Urinary bladder (tissue), 4 donors: ENCODE measurements at places on chromosomes 5 and 9. TPM values are rescaled to one million over a fixed set of nuclear protein-coding genes. Genes with fewer than 3 reads are reported as not detected.

GRCh38 chr5:7456206-7456605 is 60.3 kb downstream of the ADCY2 start:
- DNase-seq, result no peak

DNA sequence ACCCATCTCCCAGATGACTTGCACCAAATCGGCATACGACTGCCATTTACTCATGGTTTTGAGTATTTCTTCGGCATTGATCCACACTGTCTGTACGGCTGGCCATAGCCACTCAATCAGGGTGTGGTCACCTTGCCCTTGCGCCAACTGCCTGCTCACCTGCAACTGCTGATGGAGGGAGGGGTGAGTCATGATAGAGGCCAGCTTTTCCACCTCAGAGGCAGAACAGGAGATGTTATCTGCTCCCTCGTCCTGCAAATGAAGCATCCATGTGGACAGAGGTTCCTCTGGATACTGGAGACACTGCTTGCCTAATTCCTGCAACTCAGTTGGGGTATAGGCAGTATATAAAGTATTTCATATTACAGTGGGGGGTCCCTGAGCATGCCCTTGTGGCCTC is 85.6 kb upstream of the ATP10B start:
- no peak for DNase-seq

GRCh38 chr9:79013715-79014610 is 557.8 kb upstream of the TLE4 start:
- no peak for DNase-seq

- no peak for DNase-seq
Measured at GRCh38 chr9:3858961-3859360, 333.2 kb upstream of the RFX3 start.

The RARS1 gene
- total RNA-seq, result 230 TPM

DNA sequence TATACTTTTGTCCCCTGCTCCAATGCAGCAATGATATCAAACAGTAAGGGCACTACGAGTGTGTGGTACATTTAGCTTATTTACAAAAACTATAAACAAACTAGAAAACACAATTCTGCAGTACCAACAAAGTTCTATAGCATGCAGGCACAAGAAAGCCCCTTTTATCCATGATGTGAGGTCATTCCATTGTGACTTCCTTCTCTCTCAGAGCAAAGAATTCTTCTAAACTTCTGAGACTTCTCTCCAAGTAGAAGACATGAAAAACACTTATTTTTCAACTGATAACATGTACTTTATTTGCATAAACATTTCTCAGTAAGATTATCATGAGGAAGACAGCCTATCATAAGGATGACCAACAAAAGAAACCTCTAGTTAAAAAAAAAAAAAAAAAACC is 569.8 kb downstream of the TLE1 start:
- no peak for DNase-seq

- no peak for DNase-seq
Measured at GRCh38 chr5:181200816-181201215, 4.2 kb downstream of the TRIM7 start.

- DNase-seq, result no peak
Measured at GRCh38 chr5:111960476-111961215, 203.7 kb upstream of the NREP start.

- no peak for DNase-seq
Measured at GRCh38 chr5:103847060-103847459, 284.5 kb upstream of the NUDT12 start.

DNA sequence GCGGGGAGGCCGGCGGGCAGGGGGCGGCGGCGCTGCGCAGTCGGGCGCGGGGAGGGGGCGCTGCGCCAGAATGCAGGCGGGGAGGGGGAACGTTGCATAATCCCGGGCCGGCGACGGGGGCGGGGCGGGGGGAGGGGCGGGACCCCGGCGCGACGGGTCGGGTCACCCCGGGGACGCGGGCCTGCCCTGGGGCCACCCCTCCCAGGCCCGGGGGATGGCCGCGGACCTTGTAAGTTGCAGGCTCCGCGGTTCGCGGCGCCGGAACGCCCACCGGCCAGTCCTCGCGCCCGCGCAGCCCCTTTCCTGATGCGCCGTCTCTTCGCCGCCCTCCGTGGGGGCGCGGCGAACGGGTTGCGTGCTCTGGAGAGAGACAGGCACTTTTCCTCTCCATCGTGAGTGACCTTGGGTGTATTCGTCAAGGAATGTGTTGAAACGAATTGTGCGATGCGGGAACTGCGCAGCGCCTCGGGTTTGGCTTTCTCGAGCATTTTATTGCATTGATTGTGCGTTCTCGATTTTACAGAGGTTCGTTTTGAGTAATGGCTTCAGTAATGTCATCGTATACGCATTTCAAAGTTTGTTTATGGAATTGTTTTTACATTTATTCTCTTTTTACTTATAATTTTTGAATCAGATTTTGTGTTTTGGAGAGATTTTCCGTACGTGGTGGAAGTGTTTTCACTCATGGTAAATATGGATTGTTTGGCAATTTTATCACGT is 802 bp downstream of the SPIN1 start:
- DNase-seq, result peak; percentile 25

The CCDC180 gene
- total RNA-seq, result 10.0 TPM

The CAMK2A gene
- 1.8 TPM for total RNA-seq

DNA sequence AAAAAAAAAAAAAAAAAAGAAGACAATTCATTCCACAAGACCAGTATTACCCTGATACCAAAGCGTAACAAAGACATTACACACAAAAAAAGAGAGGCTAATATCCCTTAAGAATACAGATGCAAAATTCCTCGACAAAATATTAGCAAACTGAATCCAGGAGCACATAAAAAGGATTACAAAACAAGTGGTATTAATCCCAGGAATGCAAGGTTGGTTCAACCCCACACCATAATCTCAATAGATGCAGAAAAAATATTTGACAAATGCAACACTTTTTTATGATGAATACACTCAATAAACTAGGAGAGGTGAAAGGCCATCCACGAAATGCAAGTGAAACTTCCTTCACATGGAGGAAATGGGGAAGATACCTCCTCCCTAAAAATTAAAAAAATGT is 80.1 kb upstream of the TLR4 start:
- DNase-seq, result no peak

The PRR16 gene
- total RNA-seq, result 7.6 TPM

GRCh38 chr5:4879693-4880303 is 260.3 kb upstream of the ADAMTS16 start:
- peak; percentile 56 for DNase-seq

DNA sequence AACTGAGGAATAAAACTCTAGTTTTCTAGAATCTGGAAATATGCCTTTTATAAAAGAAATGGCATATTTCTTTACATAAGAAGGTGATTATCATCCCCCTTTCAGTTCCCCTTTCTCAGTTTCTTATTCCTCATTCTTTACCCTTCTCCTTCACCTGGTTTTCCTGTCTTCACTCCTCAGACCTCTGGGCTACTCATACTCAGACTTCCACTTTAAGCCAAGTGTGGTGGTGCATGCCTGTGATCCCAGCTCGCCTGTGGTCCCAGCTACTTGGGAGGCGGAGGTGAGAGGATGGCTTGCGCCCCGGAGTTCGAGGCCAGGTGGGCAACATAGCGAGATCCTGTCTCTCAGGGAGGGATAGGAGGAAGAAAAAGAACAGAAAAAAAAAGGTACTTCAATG is 57.2 kb downstream of the RANBP6 start:
- DNase-seq, result no peak

The CDKN2A gene
- 0.85 TPM for total RNA-seq

DNA sequence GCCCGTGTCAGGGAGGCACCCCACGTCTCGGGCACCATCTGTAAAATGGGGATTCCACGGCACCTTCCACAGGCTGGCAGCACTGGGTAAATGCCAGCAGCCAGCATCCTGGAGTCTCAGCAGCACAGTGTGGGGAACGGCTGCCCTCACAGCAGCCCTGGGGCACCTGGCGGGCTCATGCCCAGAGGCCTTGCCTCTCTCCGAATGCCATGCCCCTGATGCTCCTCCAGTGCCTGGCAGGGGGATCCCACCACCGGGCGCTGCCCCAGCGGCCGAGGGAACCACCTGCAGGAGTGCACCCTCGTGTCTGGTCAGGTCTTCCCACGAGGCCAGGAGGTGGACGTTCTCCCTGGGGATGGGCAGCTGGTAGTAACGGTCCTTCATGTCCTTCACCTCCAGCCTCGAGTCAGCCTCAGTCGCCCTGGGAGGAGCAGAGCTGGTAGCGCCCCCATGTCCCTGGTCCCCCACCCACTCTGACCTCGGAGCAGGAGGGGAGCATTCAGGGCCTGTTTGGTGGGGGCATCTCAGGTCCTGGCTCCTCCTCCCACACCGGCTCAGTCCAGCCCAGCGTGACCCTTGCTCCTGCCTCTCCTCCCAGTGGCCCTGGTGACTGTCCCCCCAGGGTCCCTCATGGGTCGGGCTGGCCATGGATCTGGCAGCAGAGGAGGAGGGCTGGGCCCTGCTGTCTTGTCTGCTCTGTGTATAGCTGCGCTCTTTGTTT is 49.9 kb upstream of the NRARP start:
- DNase-seq, result no peak

The PCDHGA2 gene
- 5.7 TPM for total RNA-seq

DNA sequence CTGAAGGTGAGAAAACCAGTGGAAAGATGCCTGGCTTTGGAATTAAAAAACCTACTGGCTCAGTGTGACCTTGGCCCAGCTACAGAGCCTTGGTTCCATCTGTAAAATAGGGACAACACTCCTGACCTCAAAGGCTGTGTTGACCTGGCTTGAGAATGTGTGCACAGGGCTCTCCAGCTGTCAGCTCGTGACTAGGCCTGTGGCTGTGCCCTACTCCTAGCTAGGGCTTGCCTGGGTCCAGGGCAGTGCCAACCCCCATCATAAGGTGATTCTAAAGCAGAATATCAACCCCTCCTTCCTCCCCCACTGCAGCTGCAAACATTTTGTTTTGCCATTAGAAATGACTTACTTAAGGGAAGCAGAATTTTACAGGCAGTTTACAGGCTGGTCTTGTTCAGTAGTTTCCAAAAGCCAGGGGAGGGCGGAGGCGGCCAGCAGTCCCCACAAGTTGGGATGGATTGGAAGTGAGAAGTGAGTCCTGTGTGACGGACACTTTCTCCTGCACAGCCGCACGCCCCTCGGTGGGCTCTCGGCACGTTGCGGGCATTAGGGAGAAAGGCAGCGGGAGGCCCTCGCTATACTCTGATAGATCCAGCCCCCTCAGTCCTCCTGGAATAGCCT is 7.3 kb downstream of the PITX1 start:
- no peak for DNase-seq

The SLC36A3 gene
- total RNA-seq, result not detected

GRCh38 chr9:21141427-21141882 is at the start of gene IFNW1:
TSS of gene IFNW1 (minus strand) at chr9:21141832. CDS start at chr9:21141570, 262 bp downstream.
- no peak for DNase-seq

The IL4 gene
- not detected for total RNA-seq

The ECSCR gene
- 23.8 TPM for total RNA-seq

DNA sequence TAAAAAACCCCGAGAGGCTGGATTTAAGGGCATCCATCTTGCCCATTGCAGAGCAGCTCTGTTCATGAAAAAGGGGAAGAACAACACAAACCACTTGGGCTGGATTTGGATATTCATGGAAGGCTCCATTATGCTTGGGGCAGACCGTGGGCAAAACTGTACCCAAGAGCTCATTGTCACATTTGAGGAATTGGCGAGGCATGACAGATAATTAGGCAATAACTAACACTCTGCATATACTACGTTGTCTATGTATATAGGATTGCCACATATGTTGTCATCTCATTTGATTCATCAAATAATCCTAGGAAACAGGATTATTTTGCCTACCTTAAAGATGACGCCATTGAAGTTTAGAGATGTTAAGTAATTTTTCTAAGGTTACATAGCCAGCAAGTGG is 255.4 kb downstream of the SMARCA2 start:
- DNase-seq, result no peak

- DNase-seq, result no peak
Measured at GRCh38 chr9:130608554-130609134, 29.3 kb downstream of the FUBP3 start.

GRCh38 chr9:85605905-85606304 is 135.8 kb downstream of the AGTPBP1 start:
- no peak for DNase-seq

- no peak for DNase-seq
Measured at GRCh38 chr9:70229026-70229425, 29.8 kb upstream of the SMC5 start.

GRCh38 chr5:146902471-146902870 is 23.9 kb upstream of the PPP2R2B start:
- DNase-seq, result no peak

DNA sequence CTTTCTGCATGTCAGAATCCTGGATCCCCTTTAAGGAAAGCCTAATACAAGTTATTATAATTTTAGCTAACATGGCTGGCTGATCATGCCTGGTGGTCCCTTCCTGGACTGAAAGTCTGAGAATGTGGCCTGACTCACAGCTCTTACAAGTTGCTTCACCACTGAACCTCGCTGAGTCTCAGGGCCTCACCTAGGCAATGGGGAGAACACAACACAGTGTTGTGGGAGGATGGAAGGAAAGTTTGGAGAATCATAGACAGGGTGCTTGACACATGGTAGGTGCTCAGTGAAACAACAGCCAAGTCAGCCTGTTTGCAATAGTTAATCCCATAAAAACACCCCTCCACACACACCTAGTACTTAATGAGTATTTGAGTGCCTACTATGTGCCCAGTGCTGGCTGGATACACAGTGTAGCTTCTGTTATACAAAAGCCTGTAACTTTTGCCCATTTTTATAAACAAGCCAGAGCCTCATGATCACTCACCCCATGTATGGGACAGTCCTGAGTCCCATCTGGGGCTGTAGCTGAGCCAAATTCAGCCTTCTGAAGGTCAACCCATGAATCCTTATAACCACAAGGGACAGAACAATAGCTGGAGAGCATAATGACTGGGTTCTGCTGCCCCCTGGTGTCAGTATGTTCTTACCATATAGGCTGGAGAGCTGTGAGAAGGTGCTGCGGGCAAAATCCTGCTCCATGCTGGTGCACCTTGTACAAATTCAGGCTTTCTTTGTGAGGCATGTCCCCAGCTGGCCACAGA is 3.9 kb downstream of the ACSL6 start:
- DNase-seq, result no peak

GRCh38 chr9:36823934-36824333 is 210.1 kb downstream of the PAX5 start:
- DNase-seq, result no peak

The CYLC2 gene
- total RNA-seq, result not detected

DNA sequence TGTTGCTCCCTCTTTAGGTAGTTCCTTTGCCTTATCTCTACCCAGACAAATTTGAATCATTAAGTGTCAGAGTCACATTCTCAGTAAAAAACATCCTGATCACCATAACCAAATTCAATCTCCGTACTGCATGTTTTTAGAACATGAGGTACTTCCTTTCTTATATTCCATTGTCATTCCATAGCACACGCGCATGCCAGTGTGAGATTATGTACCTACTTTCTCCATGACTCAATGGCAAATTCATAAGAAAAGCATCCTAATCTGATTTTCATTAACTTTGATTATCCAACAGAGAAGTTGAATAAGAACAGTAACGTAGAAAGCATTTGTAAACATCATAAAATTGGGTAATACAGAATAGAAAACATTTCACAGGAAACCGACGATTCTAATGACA is 1118.6 kb upstream of the CDH9 start:
- DNase-seq, result no peak

GRCh38 chr5:148569948-148570347 is 84.4 kb downstream of the HTR4 start:
- no peak for DNase-seq

The FOXD4 gene
- total RNA-seq, result not detected
